ENCODE measurements at places on chromosomes 6 and 20.

DNA sequence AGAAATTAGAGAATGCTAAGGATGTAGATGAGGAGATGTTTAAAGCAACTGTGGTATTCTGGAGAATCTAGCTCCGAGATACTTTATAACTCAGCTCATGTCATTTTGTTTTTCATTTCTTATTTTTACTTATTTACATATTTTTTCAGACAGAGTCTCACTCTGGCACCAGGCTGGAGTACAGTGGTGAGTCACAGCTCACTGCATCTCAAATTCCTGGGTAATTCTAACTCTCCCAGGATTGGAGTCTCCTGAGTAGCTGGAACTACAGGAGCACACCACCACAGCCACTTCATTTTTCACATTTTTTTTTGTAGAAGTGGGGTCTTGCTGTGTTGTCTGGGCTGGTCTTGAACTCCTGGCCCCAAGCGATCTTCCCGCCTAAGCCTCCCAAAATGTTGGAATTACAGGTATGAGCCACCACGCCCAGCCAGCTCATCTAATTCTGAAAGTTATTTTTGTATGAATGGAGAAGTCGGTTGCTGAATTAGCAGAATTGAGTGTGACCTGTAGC lies 94.3 kb upstream of the FAM8A1 start:
- H3K4me3 ChIP-seq, result no peak overlapping the region
- DNase-seq, result no peak
- no peak overlapping the region for H3K27ac ChIP-seq
- no peaks in the 10 kb centered on the region for H3K4me1 ChIP-seq

DNA sequence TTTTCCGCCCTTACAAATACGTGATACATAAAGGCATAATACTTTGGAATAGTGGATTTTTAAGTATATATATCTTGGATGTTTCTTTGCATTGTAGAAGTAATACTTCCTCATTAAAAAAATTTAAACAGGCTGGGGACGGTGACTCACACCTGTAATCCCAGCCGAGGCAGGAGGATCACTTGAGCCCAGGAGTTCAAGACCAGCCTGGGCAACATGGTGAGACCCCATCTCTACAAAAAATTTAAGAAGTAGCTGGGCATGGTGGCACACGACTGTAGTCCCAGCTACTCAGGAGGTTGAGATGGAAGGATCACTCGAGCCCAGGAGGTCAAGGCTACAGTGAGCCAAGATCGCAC lies 38.6 kb upstream of the RNF8 start:
- H3K27me3 ChIP-seq, result no peaks in the 10 kb centered on the region
- H3K4me3 ChIP-seq, result no peak overlapping the region
- H3K36me3 ChIP-seq, result peaks cover 57% of the 10 kb centered on the region
- no peaks in the 10 kb centered on the region for H3K4me1 ChIP-seq

DNA sequence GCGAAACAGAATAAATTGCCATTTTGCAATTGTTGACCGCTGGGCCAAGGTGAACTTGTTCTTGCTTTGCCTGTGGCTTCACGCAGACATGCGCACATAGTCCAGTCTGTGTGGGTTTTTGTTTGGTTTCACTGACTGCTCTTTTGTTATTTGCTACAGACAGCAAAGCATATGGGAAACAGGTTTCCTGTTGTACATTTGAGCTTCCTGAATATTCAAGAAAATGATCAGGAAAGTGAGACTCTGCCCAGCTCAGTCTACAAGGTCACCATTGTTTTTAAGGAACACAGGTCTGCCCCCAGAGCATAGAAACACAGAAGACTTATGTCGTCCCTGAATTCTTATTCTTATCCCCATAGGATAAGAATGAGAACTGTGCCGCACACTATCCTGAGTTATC lies 55.6 kb downstream of the SASH1 start:
- H3K4me3 ChIP-seq, result no peak overlapping the region
- DNase-seq, result no peak
- H3K27ac ChIP-seq, result no peak overlapping the region
- no peaks in the 10 kb centered on the region for H3K4me1 ChIP-seq
- no peaks in the 10 kb centered on the region for H3K36me3 ChIP-seq

DNA sequence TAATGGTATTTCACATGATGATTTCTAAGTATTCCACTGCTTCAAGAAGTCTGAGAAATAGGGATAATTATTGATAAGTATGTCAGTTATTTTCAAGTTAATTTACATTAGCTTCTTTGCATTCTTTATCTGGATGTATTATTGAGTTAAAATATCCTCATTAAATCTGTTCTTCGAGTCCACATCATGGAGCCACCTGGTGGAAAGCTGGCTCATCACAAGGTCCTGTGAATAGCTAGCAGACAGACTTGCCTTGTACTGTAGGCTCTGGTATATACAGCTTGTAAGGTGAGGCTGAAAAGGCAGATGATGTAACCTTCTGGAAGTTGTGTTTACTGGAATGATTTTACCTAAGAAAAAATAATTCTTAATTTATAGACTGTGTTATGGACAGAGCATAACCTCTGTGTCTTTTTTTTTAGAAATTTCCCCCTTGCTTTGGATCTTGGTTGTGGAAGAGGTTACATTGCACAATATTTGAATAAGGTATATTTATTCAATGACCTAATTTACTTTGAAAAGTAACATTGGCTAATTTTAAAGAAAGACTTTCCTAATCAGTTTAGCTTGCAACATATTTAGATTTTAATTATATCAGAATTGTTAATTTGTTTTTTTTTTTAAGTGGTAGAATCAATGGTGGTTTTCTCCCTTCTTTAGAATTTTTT lies 3.5 kb downstream of the NDUFAF5 start:
- H3K27ac ChIP-seq, result no peak overlapping the region
- H3K27me3 ChIP-seq, result no peaks in the 10 kb centered on the region
- peaks cover 19% of the 10 kb centered on the region for H3K4me1 ChIP-seq

DNA sequence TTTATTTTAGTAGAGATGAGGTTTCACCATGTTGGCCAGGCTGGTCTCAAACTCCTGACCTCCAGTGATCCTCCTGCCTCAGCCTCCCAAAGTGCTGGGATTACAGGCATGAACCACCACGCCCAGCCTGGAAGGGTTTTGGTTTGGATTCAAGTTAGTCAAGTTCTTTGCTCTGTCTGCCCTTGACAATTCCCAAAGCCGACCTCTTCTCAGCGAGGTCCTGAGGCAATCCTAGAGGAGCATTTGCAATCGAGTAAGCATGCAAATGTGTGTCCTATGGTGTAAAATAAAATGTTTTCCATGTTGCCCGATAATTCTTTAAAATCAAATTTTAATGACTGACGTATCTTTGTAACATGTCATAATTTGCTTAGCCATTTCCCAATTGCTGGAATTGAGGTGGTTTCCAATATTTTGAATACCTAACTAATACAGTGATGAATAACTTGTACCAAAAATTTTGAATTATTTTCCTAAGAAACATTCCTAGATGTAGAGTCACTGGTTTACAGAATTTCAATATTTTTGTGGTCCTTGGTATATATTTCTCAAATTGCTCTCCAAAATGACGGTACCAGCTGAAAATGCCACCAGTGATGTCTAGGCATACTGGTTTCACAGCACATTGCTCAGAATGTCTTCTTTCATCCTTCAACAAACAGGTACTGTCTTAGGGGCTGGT lies 38.7 kb downstream of the GTF2H5 start:
- H3K4me3 ChIP-seq, result no peak overlapping the region
- no peak for DNase-seq
- no peak overlapping the region for H3K27ac ChIP-seq
- H3K36me3 ChIP-seq, result no peaks in the 10 kb centered on the region

DNA sequence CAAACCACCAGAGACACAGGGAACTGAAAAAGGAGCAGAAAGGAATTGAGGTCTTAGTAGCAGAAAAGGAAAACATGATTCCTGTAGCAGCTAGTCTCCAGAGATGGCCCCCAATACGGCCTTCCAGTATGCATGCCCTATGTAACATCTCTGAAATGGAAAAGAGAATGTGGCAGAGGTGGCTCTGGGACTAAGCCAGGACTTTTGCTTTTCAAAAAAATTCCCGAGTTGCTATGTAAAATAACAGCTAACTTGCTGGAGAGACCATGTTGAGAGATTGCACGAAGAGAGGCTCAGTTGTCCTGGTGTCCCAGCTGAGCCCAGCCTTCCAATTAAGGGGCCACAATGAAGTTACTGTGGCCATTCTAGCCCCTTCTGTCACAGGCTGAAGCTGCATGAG lies 27.7 kb downstream of the IL20RA start:
- H3K27ac ChIP-seq, result no peak overlapping the region
- H3K27me3 ChIP-seq, result peaks cover 4% of the 10 kb centered on the region
- no peaks in the 10 kb centered on the region for H3K4me1 ChIP-seq
- no peaks in the 10 kb centered on the region for H3K36me3 ChIP-seq
- DNase-seq, result no peak
- H3K4me3 ChIP-seq, result no peak overlapping the region

DNA sequence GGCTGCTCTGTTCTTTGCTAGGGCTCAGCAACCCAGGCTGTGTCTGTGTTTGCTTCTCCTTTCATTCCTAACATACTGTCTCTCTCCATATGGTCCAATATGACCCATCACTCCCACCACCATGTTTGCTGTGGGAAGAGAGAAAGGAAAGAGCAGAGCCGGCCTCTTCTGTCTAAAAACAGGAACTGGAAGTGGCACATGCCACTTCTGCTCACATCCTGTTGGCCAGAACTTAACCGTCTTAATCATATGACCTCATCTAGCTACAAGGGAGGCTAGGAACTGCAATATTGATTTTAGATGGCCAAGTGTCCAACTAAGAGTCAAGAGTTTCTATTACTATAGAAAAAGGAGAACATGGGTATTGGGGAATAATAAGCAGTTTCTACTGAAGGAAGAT lies 212.5 kb upstream of the CHD6 start:
- no peaks in the 10 kb centered on the region for H3K4me1 ChIP-seq
- DNase-seq, result no peak
- no peak overlapping the region for H3K27ac ChIP-seq
- H3K36me3 ChIP-seq, result no peaks in the 10 kb centered on the region
- H3K4me3 ChIP-seq, result no peak overlapping the region

DNA sequence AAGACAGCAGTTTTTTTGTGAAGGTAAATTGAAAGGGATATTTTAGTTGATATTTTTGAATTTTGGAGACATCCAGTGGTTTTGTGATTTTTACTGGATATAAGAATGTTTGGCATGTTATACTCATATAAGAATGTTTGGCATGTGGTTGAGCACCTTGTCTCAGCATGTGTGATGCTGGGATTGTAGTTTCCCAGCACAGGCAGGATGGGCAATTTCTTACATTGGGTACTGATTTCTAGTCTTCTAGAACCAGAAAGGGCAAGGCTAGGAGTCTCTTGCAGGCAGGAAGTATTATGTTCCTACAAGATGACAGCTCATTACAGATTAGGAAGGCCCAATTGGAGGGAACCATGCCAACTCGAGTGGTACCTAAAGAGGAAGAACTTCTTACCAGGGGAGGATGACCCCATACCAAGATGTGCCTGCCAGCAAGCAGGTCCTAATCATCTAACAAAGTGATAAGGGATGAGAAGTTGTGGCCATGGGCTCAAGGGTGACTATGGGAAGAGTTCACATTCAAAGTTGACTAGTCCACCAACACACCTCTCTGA lies 377.8 kb downstream of the UTRN start:
- H3K27me3 ChIP-seq, result no peaks in the 10 kb centered on the region
- no peak for DNase-seq
- H3K4me1 ChIP-seq, result peaks cover 50% of the 10 kb centered on the region
- H3K27ac ChIP-seq, result no peak overlapping the region

DNA sequence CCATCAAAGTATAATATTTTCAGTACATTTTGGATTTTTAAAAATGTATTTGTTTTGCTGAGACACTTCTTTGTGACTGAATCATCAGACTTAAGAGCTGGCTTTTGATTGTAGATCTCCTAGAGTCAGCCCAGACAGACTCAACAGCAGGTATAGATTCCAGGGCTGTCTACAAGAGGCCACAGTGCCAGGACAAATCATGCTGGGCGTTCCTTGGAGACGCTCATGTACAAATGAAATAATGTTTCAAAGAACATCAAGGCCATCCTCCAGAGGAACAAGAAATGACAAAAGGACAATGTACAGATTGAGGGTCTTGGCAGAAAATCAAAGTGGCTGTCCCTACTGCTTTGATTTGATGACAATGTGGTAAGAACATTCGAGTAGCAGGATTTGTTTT lies 369.3 kb downstream of the GRIK2 start:
- no peak overlapping the region for H3K27ac ChIP-seq
- no peaks in the 10 kb centered on the region for H3K36me3 ChIP-seq
- no peaks in the 10 kb centered on the region for H3K27me3 ChIP-seq

DNA sequence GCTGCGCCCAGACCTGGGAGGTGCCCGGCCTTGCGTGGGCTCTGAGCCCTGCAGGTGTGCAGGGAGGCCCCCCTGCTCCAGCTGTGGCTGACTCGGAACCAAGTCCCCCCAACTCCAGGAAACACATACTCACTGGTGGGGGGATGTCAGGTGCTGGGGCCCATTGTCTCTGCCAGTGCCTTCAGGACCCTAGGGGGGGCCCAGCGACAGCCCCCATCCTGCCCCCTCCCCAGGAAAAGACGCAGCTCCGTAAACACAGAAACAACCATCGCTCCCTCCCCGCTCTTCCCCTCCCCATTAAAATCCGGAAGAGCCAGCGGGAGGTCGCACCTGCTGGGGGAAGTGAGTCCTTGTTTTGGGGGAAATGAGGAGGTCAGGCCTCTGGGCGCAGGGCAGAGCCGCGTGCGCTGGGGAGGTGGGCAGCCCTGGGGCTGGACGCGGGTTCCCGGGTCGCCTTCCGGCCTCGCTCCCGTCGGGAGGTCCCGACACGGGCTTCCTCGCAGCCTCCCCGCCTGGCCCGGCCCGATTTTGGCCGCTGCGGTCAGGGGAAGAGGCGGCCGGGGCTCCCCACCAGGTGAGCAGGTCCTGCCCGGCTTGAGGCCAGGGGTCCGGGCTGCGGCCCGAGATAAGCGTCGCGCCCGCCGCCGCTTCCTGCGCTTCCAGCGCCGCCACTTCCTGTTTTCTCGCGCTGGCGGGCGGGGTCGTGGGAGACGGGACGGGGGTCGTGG lies 6.2 kb downstream of the C20orf204 start:
- H3K4me1 ChIP-seq, result peaks cover 31% of the 10 kb centered on the region
- H3K4me3 ChIP-seq, result peak overlapping the region; percentile 61
- no peak overlapping the region for H3K27ac ChIP-seq
- H3K36me3 ChIP-seq, result no peaks in the 10 kb centered on the region

DNA sequence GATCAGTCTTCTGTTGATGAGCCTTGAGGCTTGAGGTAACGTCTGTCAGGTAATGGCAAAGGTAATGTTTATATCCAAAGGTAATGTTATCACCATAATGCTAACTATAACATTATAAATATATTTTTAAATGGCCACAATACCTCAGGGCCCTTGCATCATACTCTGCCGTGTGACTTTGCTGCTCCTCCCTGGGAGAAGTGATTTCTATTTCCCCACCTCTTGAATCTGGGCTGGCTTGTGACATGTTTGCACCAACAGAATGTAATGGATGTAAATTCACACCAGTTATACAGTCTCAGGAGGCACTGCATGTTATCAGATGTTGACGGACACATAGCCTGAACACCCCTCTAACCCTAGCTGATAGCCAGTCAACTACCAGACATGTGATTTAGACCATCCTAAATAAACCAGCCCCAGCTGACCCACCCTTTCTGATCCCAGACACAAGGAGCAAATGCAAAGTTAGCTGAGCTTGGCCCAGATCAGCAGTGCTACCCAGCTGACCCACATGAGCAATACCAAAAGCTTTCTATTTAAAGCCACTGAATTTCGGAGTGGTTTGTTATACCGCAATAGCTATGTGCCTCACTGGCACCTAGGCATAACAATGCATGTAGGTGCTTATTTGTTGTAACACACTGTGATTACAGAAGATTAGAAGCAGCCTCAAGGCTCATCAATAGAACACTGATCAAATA lies 93.8 kb upstream of the SIRPA start:
- no peaks in the 10 kb centered on the region for H3K27me3 ChIP-seq
- H3K27ac ChIP-seq, result no peak overlapping the region
- no peaks in the 10 kb centered on the region for H3K36me3 ChIP-seq
- H3K4me1 ChIP-seq, result peaks cover 22% of the 10 kb centered on the region
